ENCODE measurements at places on chromosomes 1 and 21.

DNA sequence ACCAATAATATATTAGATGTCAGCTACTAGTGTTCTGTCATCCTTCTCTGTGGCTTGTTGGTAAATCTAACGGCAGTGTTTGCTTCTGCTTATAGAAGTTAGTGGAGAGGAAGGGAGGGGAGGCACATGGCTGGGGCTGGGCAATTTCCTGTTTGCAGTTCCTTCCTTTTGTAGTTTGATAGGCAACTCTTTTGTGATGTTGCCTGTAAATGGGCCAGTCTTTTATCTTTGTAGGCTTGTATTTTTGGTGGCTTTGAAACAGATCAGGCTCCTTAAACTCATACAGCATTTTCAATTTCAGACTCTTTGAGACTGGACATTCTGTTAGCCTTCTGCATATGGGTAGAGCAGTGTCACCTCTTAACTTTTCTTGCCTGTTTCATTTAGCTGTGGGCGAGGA, 48.1 kb downstream of the CDC14A start:
- DNase-seq = no peak

DNA sequence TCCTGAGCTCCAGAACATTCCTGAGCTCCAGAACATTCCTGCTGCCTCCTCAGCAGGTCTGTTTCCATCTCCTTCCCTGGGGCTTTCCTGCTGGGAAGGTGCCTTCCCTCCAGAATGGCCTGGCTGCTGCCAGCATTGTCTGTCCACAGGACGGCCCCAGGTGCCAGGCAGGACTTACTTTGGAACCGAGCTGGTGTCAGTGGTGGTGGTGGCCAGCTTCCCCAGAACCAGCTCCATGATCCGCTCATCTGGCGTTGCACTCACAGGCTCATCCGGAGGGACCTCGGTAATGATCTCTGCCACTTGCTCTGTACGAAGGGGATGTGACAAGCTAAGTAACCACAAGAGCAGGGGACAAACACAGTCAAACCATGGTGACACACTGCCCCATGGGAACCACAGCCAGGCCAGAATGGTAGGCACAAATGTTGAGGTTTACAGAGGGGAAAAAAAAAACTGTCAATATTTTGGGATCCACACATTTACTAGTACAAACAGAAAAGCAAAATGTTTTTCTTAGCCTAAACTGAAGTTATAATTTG, 41.3 kb downstream of the PRDM15 start:
- DNase-seq = no peak

DNA sequence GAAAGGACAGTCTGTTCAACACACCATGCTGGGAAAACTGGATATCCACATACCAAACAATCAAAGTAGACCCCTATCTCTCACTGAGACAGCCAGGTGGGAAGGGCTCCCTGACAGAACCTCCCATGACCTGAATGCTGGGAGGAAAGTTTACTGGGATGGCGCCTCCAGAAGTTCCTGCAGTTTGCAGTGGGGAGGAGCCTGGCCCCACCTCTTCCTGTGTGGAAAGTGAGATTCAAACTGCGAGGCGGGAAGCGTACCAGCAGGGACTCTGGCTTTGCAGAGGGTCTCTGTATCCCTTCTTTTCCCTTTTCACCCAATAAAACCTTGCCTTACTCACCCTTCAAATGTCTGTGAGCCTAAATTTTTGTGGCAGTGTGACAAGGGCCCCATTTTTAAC, 190.7 kb downstream of the HHIPL2 start:
- DNase-seq = no peak

DNA sequence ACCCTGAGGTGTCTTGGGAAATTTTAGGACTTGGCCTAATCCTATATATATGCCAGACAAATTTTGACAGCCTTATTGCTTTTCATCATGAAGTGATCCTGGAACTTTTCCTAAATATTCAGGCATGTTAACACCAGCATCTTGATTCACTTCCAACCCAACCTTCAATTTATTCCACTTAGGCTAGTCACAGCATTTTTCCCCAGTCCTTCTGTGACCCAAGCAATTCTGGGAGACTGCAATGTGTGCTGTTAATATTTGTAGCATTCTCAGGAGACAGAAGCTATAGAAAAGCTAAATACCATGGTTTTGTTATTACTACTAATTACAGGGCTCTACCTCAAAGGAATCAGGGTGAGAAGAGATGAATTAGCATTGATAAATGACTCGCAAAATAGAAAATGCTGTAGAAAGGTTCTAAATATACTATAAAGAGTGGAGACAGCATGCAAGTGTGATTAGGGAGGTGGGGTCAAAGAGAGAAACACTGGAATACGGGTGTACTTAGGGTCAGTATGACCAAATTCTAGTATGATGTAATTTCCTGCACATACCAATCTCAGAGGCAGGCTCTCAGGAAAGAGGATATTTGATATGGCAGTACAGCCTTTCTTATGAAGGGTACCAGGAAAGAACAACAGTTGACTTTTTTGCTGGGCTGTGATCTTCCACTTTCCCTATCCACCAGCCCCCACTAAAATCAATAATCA, 29.1 kb downstream of the PRRX1 start:
- DNase-seq = no peak

DNA sequence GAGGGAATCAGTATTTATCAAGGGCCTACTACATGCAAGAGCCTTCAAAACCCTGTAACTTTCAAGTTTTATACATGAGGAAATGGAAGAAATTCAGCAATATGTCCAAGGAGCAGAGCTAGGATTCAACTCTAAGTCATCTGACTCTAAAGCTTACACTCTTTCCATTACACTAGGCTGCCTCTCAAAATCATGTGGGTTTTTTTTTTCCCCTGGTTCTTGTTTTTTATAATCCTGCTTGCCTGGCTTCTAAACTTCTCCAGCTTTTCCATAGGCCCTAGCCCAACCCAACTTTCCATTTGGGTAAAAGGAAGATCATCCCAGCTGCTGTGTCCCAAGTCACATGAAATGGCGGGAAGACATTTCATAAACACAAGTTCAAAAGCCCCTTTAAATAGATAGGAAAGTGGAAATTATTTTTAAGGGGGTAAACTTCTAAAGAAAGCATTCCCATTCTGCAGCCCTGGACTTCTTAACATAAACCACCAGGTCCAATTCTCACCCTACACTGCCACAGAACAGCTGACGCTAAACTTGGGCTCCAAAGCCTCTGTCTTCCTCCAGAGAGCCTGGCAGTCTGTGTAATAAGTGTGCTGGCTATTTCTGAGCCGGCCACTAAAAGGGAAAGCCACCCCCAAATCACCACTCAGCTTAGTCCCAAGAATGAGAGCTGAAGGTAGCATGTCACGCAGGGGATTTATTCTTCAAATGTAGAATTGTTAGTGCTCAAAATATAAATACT, 46.9 kb downstream of the ITPKB start:
- DNase-seq = no peak

DNA sequence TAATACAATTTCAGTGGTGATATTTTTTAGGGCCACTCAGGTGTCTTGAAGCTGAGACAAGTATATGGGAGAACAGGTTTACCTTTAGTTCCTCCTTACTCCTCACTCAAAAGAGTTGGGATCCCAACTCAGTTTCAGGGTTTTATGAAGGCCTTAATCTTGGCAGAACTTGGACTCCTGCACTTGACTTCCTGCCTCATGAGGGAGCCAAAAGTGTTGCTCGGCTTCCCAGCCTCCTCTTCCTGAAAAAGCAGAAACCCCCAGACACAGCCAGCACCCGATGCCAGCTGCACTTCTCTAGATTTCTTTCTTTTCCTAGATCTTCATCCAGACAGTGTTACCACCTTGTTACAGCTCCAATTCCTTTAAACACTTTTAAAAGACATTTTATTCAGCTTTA, 70.8 kb upstream of the TMPRSS2 start:
- no peak for DNase-seq
